ENCODE measurements at places on chromosomes 12 and 14.

DNA sequence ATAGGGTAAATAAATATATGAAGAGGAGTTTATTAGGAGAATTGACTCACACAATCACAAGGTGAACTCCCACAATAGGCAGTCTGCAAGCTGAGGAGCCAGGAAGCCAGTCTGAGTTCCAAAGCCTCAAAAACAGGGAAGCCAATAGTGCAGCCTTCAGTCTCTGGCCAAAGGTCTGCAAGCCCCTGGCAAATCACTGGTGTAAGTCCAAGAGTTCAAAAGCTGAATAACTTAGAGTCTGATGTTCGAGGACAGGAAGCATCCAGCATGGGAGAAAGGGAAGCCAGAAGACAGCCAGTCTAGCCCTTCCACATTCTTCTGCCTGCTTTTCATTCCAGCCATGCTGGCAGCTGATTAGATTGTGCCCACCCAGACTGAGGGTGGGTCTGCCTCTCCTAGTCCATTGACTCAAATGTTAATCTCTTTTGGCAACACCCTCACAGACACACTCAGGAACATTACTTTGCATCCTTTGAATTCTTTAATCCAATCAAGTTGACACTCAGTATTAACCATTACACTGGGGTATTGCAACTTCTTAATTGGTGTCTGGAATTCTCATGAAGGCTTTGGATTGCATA, 736.5 kb upstream of the LMO3 start:
- DNase-seq, result no peak

GRCh38 chr12:1917172-1918070, 1.0 kb downstream of the CACNA2D4 start:
- DNase-seq, result no peak

- DNase-seq, result no peak
Measured at GRCh38 chr12:68483592-68484383, 126.9 kb upstream of the RAP1B start.

GRCh38 chr12:30000401-30000800, 216.7 kb upstream of the TMTC1 start:
- DNase-seq, result no peak

DNA sequence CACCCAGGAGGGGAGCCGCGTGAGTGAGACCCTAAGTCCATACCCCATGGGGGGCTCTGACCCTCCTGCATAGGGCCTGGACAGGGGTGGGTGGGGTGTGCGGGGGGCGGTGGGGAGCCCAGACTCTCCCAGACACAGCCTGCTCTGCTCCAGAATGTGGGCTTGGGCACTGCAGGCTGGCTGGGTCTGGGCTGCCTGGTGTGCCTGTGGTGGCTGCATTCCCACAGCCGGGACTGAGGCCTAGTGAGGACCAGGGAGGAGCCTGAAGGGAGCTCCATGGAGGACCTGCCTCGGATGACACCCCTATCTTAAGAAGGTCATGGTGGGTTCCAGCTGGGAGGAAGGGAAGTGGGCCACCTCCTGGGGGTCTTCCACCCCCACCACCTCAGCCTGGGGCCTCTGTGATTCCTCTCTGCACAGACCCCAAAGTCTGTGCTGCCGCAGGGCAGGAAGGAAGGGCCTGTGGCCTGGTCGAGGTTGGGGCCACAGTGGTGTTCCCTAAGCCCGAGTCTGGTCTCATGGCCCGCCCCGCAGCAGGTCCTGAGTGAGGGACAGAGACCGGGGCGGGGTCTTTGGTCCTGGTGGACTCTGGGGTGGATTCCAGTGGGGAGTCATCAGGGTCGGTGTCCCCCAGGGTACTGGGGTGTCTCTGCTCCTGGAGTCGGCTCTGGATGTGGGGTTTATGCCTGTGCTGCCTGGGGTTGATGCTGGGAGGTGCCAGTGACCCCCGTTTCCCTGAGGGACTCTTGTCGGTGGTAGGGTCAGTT, 392.3 kb downstream of the TMEM121 start:
- DNase-seq, result no peak

- DNase-seq, result no peak
Measured at GRCh38 chr14:96271421-96271762, 15.4 kb downstream of the BDKRB1 start.

Data from muscle of back (tissue), 13 donors.